ENCODE measurements at places on chromosomes 6 and 20. TPM values are rescaled to one million over a fixed set of nuclear protein-coding genes. Genes with fewer than 3 reads are reported as not detected.

Gene HLA-DOA
- 2.4 TPM for total RNA-seq

Gene TP53TG5
- total RNA-seq = not detected

Gene HEY2
- 2.5 TPM for total RNA-seq

Gene FAM209B
- not detected for total RNA-seq

- no peak overlapping the region for H3K4me3 ChIP-seq
- H3K27me3 ChIP-seq = no peaks in the 10 kb centered on the region
- peaks cover 13% of the 10 kb centered on the region for H3K36me3 ChIP-seq
- no peak for DNase-seq
- H3K4me1 ChIP-seq = no peaks in the 10 kb centered on the region
- H3K27ac ChIP-seq = no peak overlapping the region
These were observed 78.5 kb downstream of the REPS1 start for GRCh38 chr6:138909511-138909910.

DNA sequence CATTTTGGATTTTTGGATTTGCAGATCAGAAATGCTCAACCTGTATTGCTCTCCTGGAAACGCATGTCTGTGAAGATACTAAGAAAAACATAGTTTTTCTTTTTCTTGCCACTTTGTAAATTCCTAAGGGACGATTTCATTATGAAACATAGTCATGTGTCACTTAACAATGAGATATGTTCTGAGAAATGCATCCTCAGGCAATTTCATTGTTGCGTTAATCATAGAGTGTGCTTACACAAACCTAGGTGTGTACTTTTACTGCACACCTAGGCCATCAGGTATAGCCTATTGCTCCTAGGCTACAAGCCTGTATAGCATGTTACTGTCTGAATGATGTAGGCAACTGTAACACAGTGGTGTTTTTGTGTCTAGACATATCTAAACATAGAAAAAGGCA lies 13.4 kb upstream of the THEMIS start:
- DNase-seq = no peak
- H3K36me3 ChIP-seq = no peaks in the 10 kb centered on the region
- H3K27me3 ChIP-seq = no peaks in the 10 kb centered on the region
- H3K4me1 ChIP-seq = no peaks in the 10 kb centered on the region

- H3K27ac ChIP-seq = no peak overlapping the region
- H3K27me3 ChIP-seq = no peaks in the 10 kb centered on the region
- DNase-seq = no peak
- H3K4me3 ChIP-seq = no peak overlapping the region
These were observed 56.6 kb downstream of the SLC23A2 start for GRCh38 chr20:4944518-4945313.

DNA sequence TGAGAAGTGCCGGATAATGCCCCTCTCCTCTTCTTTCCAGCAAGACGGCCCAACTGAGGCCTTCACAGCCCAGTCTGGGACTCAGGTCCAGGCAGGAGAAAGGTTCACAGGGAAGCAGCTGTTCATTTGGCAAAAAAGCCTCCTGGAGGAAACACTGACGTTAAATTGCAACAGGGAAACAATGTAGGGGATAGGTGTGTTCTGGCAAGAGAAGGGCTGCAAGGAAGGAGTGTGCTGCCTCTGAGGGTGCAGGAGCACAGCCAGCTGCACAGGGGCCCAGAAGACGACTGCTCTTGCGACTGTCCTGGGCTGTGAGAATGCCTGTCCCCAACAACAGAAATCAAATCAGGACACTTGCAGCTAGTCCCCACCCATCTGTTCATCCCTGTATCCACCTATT lies 70.6 kb upstream of the PMEPA1 start:
- H3K4me1 ChIP-seq = no peaks in the 10 kb centered on the region
- H3K27me3 ChIP-seq = no peaks in the 10 kb centered on the region
- no peaks in the 10 kb centered on the region for H3K36me3 ChIP-seq
- no peak overlapping the region for H3K27ac ChIP-seq

- DNase-seq = no peak
- no peak overlapping the region for H3K27ac ChIP-seq
- H3K27me3 ChIP-seq = no peaks in the 10 kb centered on the region
- H3K36me3 ChIP-seq = no peaks in the 10 kb centered on the region
These were observed 147.9 kb downstream of the HAO1 start for GRCh38 chr20:7792150-7792869.

- H3K36me3 ChIP-seq = peaks cover 7% of the 10 kb centered on the region
- H3K27ac ChIP-seq = no peak overlapping the region
- no peak overlapping the region for H3K4me3 ChIP-seq
- DNase-seq = no peak
These were observed 44.1 kb downstream of the CTNNBL1 start for GRCh38 chr20:37737826-37738420.

DNA sequence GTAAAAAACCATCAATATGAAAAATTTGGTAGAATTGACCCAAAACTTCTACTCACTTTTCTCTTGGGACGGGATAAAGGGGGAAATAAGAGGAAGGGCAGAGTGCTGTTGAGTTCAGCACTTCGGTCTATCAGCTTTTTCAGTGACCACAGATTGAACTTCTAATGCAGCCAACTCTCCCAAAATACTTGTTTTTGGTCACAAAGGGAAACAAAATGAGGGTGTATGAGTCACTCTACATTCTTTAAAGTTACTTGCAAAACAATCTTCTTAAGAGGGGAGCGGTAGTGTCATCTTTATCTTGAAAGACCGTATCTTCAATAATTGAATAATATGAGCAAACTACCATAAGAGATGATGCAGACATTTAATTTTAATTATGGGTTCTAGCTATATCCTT lies 661.3 kb downstream of the CD109 start:
- H3K4me3 ChIP-seq = no peak overlapping the region
- no peak overlapping the region for H3K27ac ChIP-seq
- H3K27me3 ChIP-seq = no peaks in the 10 kb centered on the region
- H3K4me1 ChIP-seq = no peaks in the 10 kb centered on the region

DNA sequence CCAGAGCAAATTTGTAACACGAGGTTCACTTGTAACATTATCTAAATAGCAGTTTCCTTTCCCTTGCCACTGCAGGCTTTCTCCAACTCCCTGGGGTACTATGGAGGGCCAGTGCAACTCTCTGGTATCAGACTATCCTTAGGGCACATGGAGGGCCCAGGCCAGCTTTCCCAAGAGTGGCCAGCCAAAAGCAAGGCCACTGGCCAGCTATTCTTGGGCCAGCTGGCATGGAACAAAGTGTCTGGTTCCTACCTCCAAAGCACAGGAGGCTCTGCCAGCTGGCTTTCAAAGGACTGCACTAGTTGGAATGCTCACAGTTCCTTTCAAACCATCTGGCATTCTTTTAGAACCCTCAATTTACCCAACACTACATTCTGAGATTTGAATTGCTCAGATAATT lies 8.7 kb downstream of the RNF24 start:
- no peaks in the 10 kb centered on the region for H3K36me3 ChIP-seq
- H3K27me3 ChIP-seq = no peaks in the 10 kb centered on the region
- H3K4me3 ChIP-seq = no peak overlapping the region
- peaks cover 20% of the 10 kb centered on the region for H3K4me1 ChIP-seq
- peak overlapping the region; percentile 35 for H3K27ac ChIP-seq

GRCh38 chr6:144406796-144407195 lies 121.7 kb downstream of the UTRN start:
- no peaks in the 10 kb centered on the region for H3K27me3 ChIP-seq
- DNase-seq = no peak
- no peak overlapping the region for H3K4me3 ChIP-seq
- H3K4me1 ChIP-seq = peaks cover 10% of the 10 kb centered on the region

- no peak overlapping the region for H3K4me3 ChIP-seq
- no peaks in the 10 kb centered on the region for H3K36me3 ChIP-seq
- no peak for DNase-seq
- no peaks in the 10 kb centered on the region for H3K27me3 ChIP-seq
These were observed 302.1 kb upstream of the SYNCRIP start for GRCh38 chr6:85944776-85945175.

- H3K27me3 ChIP-seq = peaks cover 76% of the 10 kb centered on the region
- peak overlapping the region; percentile 65 for H3K27ac ChIP-seq
These were observed 955 bp downstream of the DLL1 start for GRCh38 chr6:170289951-170290295.

DNA sequence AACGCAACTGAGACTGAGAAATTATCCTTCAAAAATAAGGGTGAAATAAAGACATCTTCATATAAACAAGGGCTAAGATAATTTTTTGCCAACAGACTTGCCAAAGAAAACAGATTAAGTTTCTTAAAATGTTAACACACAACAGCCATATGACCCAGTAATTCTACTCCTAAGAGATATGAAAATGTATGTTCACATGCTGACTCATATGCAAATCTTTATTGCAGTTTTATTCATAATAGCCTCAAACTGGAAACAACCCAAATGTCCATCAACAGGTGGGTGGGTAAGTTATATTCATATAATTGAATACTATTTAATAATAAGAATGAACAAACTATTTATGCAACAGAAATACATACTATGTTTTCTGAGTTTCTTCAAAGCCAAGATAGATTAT lies 140.1 kb downstream of the REV3L start:
- no peak overlapping the region for H3K27ac ChIP-seq
- H3K36me3 ChIP-seq = peaks cover 16% of the 10 kb centered on the region
- DNase-seq = no peak
- no peak overlapping the region for H3K4me3 ChIP-seq
- no peaks in the 10 kb centered on the region for H3K27me3 ChIP-seq

- peak; percentile 71 for DNase-seq
- no peaks in the 10 kb centered on the region for H3K27me3 ChIP-seq
- no peaks in the 10 kb centered on the region for H3K36me3 ChIP-seq
- peak overlapping the region; percentile 82 for H3K4me3 ChIP-seq
These were observed 504 bp downstream of the B4GALT5 start for GRCh38 chr20:49712996-49713752.

DNA sequence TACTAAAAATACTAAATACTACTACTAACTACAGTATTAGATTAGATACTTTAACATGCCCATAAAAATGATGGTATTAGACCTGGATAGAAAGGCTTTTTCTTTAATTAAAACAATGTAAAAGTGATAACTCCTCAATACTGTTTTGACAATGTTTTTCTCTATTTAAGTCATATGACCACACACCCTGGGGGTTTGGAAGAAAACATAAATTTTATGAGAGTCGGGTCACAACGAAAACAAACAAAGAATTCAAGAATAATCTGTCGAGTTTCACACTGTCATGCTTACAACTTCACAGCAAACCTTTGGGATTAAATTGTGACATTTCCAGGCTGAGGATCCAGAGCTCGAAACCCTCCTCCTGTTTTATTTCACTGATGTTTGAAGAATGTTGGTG lies 107.4 kb upstream of the SOX4 start:
- no peak for DNase-seq
- no peak overlapping the region for H3K4me3 ChIP-seq
- H3K27ac ChIP-seq = no peak overlapping the region
- no peaks in the 10 kb centered on the region for H3K27me3 ChIP-seq
- no peaks in the 10 kb centered on the region for H3K4me1 ChIP-seq

- H3K36me3 ChIP-seq = no peaks in the 10 kb centered on the region
- no peak for DNase-seq
- H3K4me1 ChIP-seq = no peaks in the 10 kb centered on the region
- H3K27me3 ChIP-seq = no peaks in the 10 kb centered on the region
These were observed 652.4 kb upstream of the CHD6 start for GRCh38 chr20:42270539-42270938.
